ENCODE measurements at places on chromosomes 11 and 22.

DNA sequence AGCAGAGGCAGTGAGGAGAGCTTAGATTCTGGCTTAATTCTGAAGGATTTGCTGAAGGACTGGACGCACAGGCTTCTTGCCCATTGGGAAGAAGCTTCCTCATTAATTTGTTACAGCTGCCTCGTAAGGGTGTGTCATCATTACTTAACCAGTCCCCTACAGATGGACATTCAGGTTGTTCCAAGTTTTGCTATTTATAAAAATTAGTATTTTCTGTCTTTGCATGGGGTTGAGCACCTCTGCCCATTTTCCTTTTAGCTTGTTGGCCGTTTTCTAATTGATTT lies 38.1 kb downstream of the CAPN1 start:
- no peak for DNase-seq

DNA sequence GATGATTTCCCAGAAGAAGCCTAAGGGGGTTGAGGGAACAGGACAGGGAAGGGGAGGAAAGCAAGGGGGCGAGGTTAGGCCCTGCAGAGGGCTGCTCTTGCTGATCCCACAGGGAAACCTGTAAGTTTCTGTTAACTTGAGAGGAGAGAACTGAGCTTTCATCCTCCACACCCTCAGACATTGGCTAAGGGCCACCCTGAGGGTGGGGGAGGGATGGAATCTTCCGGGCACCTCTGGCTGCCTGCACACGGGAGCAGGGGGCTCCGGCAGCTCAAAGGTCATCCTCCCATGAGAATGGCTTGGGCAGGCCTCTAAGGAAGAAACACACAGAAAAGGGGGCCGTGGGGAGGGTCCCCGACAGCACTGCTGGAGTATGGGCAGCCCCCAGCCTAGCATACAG lies 108.1 kb downstream of the TSPAN18 start:
- no peak for DNase-seq

DNA sequence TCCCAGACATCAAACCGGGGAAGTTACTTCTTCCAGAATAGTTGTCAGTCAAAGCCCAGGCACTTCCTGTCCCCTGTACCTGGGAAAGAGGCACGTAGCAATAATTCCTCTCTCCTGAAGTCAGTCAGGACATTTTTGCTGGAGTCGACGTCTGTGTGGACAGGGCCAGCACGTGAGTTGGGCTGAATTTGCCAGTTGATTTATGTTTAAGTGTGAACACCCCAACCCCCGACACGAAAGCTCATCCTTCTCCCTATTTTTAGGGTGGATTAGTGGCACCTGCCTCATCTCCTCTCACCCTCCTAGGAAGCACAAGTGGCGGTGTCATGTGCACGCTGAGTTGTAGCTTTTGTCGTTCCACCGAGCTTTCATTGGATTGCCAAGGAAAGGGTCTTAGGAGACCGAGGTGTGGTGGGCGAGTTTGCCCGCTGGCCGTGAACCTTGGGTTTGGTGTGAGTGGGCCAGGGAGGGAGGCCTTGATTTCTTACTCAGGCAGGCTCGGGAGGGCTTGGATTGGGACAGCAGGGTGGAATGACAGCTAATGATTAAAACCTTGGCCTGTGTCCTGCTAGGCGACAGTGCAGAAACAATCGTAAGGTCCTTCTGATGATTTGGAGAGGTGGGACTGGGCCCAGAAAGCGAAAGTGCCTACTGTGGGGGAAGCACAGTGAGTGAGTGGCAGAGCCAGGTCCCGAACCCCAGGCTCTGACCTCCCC lies 87.0 kb upstream of the CRYBB3 start:
- DNase-seq, result no peak

DNA sequence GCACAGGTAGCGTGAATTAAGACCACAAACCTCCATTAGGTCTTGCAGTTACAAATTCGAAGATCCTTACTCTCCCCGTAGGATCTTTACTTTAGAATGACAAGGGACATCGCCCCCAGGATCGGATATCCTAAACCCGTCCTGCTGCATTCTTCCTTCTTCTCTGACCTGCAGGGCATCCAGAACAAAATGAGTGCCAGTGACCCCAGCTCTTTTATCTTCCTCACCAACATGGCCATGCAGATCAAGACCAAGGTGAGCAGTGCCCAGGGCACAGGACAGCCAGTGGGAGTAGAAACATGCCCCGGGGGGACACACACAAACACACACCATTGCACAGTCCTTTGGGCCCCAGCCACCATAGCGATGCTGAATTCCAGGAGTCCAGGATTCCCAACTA lies 42.6 kb upstream of the MPEG1 start:
- no peak for DNase-seq

DNA sequence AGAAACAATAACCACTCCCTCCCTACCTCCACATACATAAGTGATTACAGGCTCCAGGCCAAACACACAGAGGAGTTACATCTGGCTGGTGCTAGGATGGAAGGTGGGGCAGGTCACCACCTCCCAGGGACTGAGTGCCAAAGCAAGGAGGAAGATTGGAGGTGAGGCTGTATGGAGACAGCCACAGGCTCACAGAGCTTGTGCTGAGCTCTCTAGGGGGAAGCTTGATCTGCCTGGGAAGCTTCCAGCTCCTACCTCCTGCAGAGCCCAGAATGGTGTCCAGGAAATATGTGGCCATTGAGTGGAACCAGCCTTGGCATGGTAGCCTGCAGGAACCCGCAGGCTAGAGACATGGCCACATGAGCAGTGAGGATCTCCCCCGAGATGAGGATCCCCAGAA lies 3.6 kb upstream of the MED15 start:
- DNase-seq, result no peak

DNA sequence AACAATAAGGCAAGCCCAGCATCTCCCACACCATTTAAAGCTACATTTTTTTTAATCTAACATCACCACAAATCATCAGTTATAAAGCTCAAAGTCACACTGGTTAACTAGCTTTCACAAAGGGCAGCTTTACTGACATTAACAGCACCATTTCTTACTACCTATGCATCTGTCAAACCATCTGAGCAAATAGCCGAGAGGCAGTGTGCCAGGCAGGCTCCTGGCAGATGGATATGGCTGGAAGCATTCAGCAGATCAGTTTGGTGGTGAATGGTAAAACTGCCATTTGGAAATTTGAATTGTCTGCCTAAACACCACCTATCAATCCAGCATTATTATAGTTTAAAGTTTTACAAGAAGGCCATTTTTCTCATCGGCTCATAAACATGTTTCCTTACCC lies 131.2 kb downstream of the TTC28 start:
- no peak for DNase-seq

DNA sequence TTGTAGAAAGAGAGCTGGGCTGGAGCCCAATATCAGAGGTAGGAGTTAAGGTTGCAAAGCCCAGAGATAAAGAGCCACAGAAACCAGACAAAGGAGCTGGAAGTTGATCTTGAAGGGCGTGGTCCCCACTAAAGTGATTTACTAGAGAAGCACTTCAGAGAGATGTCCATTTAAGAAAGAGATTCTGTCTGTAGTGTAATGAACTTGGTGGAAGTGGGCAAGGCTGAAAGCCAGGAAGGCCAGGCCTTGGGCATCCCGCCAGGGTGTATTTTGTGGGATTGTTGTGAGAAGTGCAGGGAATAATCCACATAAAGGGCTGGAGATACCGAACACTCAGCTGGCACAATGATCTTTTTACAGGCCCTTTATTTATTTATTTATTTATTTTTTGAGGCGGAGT lies 1398.8 kb downstream of the TBC1D22A start:
- no peak for DNase-seq

DNA sequence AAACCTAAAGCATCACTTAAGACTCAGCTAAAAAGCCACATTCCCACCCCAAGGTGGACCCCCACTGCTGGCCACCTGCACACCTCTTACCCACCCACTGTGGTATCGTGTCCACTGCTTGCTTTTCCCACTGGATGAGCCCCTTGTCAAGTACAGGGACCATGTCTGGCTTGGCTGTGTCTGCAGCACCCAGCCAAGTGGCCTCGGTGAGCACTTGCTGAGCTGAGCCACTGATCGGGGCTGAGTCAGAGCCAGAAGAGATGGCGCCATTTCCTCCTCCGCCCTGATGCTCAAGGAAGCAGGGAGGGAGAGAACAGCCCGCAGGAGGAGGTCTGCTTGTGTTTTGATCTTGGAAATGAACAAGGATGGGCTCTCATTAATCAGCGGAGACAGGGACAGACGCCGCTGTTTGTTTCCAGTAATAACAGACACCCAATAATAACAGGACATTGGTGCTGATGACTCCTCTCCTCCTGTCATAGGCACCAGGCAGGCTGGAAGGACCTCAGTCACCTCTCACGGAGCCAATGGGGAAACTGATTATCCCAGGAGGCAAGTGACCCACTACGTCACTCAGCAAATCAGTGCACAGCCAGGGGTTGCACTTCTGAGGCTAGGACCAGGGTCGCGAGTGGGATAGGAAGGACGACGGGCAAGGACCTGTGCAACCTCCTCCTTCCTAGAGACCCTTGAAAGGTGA lies 85.2 kb upstream of the RTL6 start:
- DNase-seq, result no peak

- no peak for DNase-seq
Measured at GRCh38 chr22:40161194-40161593, 16.5 kb upstream of the TNRC6B start.

DNA sequence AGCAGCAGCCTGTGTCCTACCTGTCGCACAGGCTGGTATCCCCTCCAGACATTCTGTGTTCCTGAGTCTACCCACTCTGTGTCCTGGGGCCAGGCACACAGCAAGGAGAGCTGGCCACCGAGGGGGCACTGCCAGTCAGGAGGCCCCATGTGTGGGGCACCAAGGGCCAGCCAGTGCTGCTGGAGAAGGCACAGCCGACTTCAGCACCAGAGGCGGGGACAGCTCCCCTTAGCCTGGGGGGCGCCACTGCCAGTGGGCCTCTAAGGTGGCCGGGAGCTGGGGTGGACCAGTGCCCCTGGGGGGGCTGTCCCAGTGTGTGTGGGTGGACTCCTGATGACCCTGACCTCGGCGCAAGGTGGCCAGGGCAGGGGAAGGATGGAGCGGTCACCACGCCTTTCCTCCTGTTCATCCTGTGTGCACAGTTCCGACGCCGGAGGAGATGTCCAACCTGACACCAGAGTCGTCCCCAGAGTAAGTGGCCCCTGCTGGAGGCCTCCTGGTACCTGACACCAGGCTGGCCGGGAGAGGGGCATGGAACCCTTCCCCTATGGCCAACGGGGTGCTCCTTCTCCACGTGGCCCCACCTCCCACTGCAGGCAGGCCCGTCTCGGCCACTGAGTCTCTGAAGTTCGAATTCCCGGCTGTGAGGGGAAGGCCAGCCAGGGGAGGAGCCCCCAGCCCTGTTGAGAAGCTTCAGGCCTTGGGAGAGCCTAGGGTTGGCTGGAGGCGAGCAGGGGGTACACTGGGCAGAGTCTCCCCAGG lies 35.4 kb downstream of the MOB2 start:
- DNase-seq, result no peak

DNA sequence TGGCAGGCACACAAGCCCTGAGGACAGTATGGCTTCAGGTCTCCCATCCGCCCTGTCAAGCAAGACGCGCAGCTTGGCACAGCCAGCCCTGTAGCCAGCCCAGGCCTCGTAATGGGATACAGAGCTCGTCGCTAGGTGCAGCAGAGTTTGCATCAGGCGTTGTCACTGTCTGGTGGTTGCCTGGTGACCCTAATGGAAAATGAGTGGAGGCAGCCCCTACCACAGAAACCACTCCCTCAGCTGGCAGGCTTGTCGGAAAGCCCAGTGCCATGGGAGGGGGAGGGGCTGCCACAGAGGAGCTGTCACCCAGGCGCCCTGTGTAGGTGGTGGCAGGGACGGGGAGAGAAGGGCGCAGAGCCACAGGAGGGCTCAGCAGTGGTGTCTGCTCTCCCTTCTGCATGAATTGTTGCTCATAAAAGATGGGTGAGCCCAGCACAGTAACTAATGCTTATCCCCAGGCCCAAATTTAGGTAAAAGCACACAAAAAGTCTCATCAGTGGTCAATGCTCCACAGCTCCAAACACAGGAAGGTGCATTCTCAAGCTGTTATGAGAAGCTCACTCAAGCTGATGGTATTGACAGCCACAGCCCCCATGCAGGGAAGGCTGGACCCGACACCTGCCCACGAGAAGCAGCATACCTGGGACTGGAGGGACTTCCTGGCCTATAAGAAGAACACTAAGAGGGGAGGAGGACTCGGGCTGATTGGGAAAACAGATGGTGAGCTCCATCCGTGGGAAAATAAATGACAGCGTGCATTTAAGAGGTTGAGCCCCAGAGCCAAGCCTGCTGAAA lies 164.6 kb downstream of the ETS1 start:
- no peak for DNase-seq
